ENCODE measurements at places on chromosomes 1 and 21.

DNA sequence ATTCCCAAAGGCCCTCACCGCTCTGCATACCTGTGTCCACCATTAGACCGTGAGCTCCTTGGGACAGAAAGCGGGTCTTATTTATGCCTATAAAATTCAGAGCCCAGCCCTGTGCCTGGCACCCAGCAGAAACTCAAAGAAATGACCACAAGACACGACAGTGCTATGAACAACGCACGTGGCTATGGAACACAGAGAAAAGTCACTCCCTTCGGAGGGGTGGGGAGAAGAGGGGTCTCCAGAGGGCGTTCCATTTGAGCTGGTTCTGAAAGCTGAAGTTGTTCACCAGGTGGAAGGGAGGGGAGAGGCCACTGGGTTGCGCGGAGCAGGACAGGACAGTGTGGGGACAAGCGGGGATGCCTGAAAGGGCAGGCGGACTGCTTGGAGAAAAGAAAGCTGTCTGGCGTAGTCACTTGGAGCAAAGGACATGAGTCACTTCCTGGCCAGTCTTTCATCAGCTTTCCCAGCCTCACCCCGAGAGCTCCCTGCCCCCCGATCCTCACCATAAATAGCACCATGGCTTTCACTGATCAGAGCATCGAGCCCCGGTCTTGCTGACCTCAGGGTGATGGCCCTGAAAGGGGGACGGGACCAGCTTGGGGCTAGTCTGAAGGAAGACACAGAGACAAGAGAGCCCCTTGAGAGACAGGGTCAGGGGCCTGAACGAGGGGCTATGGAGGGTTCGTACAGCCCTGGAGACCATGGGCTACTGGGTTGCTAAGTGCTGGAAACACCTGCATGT is 28.5 kb downstream of the ECE1 start:
- DNase-seq = no peak

GRCh38 chr1:208737922-208738321 is 493.7 kb upstream of the PLXNA2 start:
- DNase-seq = no peak

- DNase-seq = no peak
These were observed 4.4 kb downstream of the CYB561D1 start for GRCh38 chr1:109498161-109498801.

GRCh38 chr1:26959722-26960624 is at the start of gene KDF1:
Gene KDF1, minus strand, starts transcription at chr1:26960468. Its CDS starts 8,088 bp downstream, at chr1:26952380.
- DNase-seq = peak; percentile 37

DNA sequence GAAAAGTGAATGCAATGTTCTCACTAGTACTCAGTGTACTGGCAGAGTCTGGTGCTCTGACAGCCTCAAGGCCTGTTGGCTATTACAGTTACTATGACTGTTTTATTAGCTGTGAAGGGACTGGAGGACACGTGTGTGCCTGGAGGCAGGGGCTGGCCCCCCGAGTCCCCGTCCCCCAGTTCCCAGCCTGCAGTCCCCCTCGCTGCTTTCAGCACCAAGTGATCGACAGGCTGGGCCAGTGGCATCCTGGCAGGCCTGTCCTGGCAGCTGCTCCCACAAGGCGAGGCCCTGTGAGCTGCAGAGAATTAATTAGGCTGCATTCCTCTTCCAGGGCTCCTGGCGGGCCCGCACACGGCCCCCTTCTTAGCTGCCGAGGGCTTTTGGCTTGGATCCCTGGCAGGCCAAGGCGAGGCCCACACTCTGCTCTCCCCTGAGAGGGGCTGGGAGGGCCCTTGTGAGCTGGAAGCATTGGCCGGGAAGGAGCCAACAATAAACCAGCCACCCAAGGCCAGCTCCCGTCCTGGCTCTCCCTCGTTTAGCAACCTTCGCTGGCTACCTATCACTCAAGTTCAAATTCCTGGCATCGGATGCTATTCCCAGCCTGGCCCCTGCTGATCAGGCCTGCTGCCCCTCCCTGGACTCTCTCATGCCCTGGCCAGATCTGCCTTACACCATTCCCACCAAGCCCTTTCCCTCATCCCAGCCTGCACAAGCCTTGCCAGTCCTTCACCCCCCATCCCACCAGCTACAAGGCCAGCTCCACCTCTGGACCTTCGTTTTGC is 9.8 kb downstream of the EDN2 start:
- no peak for DNase-seq

- DNase-seq = no peak
These were observed 181.4 kb upstream of the L1TD1 start for GRCh38 chr1:62013264-62013663.

- no peak for DNase-seq
These were observed 12.1 kb upstream of the LINGO4 start for GRCh38 chr1:151817353-151817730.

- DNase-seq = no peak
These were observed 54.6 kb downstream of the LDLRAD2 start for GRCh38 chr1:21866707-21867043.

- DNase-seq = no peak
These were observed 13.6 kb upstream of the NDC1 start for GRCh38 chr1:53851571-53852285.

DNA sequence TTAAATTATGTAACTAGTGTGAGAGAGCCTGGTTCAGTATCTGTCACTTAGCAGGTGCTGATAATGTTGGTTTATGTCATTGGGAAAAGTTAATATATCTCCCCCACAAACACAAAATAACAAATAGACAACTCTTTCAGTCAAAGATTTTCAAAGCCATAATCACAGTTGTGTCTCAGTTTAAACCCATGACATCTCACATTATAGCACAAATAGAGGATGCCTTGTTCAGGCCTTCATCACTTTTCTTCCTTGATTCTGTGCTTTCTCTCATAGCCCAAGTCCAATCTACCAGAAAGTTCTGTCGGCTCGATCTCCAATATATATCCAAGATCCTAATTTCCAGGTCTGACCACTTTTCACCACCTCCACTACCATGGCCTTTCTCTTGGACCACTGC is 6.2 kb upstream of the EPS15 start:
- DNase-seq = no peak

DNA sequence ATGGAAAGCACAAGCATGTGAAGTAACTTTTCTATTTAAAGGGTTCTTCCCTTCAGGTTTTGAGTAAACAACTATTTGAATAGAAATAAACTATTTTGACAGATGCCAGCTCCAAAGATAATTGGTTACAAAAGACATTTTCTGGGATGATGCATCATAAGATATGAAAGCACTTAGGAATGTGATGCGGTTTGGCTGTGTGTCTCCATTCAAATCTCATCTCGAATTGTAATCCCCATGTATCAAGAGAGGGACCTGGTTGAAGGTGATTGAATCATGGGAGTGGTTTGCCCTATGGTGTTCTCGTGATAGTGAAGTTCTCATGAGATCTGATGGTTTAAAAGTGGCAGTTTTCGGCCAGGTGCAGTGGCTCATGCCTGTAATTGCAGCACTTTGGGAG is 6.4 kb downstream of the DISP1 start:
- no peak for DNase-seq

GRCh38 chr1:187264995-187265602 is 436.4 kb downstream of the PLA2G4A start:
- DNase-seq = no peak

GRCh38 chr1:238088560-238089290 is 198.0 kb upstream of the ZP4 start:
- no peak for DNase-seq

DNA sequence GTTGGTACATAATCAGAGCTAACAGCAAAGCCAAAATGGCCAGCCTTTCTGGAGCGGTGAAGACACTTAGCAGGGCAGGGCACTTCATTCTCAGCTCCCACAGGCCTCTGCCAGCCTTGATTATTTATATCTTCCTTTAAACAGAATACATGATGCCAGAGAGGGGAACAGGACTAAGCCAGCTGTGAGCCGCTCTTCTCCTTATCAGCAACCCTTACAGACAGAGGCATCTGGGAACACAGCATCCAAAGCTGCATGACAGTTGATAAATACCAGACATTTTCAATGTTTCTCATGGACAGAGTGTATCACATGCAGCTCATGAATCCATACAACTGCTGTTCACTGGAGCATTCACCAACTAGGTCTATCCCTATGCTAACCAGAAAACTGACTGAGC is 29.1 kb downstream of the DNAJC11 start:
- no peak for DNase-seq

DNA sequence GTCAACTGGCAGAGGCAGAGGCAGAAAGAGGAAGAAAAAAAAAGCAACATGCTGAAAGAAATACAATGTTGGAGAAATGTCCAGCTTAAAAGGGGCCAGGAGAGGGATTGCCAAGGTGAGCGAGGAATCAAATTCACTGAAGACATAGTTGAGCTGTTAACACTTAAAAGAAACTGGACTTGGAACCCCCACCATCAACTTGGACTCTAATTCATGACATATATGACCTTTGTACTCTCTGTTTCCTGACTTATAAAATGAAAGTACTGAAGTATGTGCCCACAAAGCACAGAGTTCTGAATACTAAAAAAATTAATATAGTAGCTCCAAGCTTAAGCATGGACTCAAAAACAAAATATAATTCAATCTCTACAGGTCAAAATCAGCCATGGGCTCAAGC is 16.1 kb downstream of the PRR9 start:
- no peak for DNase-seq

DNA sequence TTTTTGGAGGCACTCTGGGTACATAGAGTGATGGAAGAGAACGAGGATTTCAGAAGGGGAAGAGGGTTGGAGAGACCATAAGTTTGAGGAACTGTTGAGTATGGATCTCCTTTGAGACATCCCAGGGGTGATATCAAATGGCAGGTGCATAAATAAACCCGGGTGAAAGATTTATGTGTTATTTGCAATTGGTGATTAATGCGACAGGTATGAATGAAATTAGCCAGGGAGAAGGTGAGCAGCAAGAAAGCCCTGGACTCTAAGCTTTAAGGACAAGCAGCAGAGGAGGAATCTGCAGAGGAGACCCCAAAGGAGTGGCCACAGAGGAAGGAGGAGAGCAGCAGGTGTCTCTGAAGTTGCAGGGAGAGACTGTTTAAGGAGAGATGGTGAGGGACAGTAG is 8.8 kb upstream of the REN start:
- DNase-seq = no peak

DNA sequence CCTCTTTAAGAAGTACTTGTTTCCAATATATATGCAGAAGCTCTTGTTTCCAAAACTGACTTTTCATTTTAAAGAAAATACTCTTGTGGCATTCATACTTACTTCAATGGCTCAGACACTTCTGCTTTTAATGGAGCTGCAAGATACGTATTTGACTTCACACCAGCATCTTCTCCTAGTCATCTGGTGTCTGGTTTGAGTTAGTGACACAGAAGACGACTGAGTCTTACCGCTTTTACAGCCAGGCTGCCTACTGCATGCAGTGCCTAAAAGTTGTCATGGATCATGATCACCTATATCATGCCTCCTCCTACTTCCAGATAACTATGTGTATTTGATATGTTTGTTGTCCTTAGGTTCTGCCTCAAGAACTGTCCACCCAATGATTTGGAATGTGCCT is 185.9 kb downstream of the TPR start:
- no peak for DNase-seq

- DNase-seq = no peak
These were observed 5.8 kb downstream of the SDC3 start for GRCh38 chr1:30902593-30903290.

- no peak for DNase-seq
These were observed 11.9 kb upstream of the DUSP10 start for GRCh38 chr1:221753828-221754188.

- DNase-seq = no peak
These were observed 4.7 kb downstream of the PGBD5 start for GRCh38 chr1:230421481-230421880.

- no peak for DNase-seq
These were observed 383.8 kb downstream of the LMO4 start for GRCh38 chr1:87712261-87713010.

GRCh38 chr1:109804660-109805059 is 40.9 kb upstream of the EPS8L3 start:
- DNase-seq = no peak

DNA sequence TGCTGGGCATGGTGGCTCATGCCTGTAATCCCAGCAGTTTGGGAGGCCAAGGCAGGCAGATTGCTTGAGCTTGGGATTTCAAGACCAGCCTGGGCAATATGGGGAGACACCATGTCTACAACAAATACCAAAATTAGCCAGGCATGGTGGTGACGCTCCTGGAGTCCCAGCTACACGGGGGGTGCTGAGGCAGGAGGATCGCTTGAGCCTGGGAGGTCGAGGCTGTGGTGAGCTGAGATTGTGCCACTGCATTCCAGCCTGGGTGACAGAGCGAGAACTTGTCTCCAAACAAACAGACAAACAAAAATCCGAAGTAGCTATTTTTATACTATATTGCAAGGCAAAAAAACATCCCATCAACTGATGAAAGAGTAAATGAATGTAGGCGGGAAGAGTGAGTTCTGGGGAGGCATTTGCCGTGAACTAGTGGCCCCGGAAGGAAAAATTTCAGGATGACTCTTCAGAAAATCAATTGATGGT is 40.6 kb downstream of the NCMAP start:
- DNase-seq = no peak

DNA sequence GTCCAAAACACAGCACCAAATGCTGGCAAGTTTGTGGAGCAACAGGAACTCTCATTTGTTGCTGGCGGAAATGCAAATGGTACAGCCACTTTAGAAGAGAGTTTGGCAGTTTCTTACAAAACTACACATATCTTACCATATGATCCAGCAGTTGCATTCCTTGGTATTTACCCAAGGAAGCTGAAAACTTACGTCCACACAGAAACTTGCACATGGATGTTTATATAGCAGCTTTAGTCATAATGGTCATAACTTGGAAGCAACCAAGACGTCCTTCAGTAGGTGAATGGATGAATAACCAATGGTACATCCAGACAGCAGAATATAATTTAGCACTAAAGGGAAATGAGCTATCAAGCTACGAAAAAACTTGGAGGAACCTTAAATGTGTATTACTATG is 66.4 kb downstream of the MARK1 start:
- no peak for DNase-seq

DNA sequence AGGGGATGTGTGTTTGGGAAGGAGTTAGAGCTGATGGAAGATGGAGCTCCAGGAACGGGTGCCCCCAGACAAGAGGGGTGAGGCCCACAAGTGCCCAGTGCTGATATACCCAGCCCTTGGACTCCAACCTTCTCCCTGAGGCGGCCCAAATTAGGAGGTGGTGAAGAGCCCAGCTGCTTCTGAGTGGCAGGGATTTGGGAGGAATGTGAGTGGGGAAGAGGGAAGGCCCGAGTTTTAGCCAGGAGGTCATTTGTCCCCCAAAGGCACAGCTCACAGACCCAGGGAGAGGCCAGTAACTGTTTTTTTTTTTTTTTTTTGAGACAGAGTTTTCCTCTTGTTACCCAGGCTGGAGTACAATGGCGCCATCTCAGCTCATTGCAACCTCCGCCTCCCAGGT is 1.2 kb upstream of the PADI2 start:
- no peak for DNase-seq

DNA sequence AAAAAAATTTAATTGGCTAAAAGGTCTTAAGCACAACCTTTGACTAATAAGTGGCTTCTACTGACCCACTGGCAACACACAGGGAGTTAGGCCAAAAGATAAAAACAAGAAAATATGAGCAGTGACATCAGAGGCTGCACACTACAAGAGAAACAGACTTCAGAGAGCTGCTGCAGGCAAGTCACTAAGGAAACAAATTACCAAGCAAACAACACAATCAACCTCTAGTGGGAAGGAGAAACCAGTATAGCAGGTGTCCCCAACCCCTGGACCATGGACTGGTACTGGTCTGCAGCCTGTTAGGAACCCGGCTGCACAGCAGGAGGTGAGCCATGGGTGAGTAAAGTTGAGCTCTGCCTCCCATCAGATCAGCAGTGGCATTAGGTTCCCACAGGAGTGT is 20.8 kb upstream of the ENSA start:
- no peak for DNase-seq
